ENCODE measurements at places on chromosomes 1 and 21.

GRCh38 chr1:175090780-175091179, 23.1 kb downstream of the TNN start:
- no peak for DNase-seq

GRCh38 chr1:3664700-3665375, 12.5 kb downstream of the TP73 start:
- no peak for DNase-seq

GRCh38 chr1:36199934-36200741, 24.1 kb upstream of the THRAP3 start:
- DNase-seq, result no peak

DNA sequence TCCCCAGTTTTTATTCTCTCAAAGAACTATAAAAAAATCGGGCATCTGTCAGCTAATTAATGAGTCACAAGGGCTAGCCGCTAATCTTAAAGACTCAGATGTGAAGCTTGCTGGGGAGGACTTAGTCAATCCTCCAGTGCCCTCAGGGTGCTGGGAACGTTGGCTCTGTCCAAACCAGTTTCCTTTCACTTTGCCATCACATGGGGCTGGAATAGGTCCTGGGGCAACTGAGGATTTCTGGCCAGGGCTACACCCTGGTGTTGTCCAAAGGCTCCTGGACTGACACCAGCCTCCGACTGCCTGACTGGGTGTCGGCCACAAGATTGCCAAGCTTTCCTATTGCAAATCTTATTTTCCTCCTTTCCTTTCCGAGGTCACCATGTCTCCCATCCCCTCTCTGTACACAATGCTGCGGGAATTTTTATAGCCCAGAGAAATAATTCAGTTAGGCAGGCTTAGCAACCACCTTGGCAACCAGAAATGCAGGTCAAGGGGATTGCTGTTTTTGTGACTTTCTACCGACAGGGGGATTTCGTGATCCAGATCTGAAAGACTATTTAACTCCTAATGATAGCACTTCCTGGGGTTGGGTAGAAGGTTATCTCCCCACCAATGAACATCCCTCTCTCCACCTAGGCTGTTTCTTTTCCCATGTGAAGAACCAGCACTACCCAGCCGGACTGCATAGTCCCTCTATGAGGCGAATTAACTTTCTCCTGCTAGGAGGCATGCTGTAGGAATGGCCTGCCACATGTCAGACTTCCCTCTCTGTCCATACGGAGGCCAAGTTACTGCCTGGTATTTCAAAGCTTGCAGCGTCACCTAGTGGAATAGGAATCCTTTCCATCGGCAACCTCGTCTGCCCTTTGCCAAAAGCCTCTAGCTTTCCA, 29.9 kb upstream of the CTBS start:
- DNase-seq, result peak; percentile 96

DNA sequence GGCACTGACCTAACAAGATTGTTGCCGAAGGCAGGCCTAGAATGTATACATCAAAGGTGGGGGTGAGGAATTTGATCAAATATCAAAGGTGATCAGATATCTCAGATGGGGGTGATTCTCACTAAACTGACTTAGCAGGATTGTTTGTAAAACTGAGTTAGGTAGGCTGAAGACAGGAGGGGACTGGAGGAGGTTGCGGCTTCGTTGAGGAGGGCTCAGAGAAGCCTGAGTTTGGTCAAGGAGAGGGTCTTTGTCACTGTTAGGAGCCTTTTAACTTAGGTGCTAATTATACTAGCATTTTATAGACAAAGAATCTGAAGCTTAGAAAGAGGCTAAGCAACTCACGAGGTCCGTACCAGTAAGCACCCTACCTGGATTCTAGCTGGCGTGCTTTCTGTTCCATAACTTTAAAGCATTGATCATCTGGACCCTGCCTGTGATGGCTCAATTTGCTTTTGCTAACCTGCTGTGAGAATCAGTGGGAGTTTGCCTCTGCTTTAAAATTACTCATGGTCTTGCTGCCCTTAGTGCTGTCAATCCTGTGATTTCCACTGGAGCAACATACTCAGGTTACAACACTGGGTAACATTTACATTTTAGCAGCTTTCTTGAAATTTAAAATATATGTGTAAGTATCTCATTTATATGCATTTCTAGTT, 49.8 kb downstream of the ITSN1 start:
- no peak for DNase-seq

DNA sequence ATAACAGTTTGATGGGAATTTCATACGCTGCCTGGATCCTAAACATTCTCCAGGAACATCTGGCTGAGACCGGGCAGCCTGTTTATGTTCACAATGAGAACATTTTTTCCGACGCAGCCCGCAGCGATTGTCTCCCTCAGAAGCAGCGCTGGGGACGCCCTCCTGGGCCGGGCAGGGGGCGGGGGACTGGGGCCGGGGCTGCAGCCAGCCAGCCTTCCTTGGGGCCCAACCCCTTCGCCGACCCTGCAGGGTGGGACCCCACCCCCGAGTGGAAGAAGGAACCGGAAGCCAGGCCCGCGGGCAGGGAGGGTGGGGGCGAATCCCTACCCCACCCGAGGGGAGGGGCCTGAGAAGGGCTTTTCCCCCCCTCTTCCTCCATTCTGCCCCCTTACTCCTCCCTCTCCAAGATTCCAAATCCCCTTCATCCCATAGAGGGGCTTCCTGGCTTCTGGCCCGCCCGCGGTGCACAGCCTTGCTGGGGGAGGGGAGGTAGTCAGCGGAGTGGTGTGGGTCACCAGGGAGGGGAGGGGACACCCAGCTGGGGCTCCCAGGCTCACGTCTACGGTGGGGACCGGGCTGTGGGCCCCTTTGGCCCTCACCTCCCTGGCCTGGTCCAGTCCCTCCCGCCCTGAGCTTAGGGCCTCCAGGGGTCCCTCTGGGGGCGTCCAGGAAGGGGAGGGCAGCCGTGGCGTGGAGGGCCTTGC, 60.6 kb downstream of the WNT9A start:
- peak; percentile 11 for DNase-seq

GRCh38 chr1:23777979-23778814, at the start of gene PITHD1:
TSS of gene PITHD1 (plus strand) at chr1:23778418. CDS start at chr1:23778516, 98 bp downstream.
- DNase-seq, result peak; percentile 93

- no peak for DNase-seq
These were observed 45.3 kb upstream of the RGS5 start for GRCh38 chr1:163248064-163248463.

GRCh38 chr1:29708796-29709703, 472.7 kb downstream of the PTPRU start:
- DNase-seq, result peak; percentile 89

- DNase-seq, result no peak
These were observed 3.0 kb downstream of the CCDC17 start for GRCh38 chr1:45620588-45621500.

- DNase-seq, result no peak
These were observed 19.8 kb downstream of the MAP3K21 start for GRCh38 chr1:233347338-233347737.

DNA sequence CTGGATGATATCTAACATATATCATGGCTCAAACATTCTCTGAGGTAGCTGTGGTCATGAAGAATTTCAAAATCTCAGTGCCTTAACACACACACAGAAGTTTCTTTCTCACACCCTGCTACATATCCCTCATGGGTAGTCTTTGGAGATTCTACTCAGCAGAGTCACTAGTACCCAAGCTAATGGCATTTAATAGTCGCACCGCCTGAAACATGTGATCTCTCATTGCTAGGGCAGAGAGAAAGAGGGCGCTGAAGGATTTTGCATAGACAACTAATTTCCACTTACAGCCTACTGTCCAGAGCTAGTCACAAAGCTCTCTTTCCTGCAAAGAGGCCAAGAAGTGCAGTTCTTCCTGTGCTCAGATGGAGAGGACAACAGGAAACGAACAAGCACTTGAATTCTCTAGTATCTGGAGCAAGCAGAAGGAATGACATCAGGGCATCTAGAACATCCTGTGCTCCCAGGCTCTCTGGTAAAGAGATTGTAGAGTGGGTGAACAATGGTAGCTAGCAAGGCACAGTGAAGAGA, 183.4 kb upstream of the PTBP2 start:
- DNase-seq, result peak; percentile 88

DNA sequence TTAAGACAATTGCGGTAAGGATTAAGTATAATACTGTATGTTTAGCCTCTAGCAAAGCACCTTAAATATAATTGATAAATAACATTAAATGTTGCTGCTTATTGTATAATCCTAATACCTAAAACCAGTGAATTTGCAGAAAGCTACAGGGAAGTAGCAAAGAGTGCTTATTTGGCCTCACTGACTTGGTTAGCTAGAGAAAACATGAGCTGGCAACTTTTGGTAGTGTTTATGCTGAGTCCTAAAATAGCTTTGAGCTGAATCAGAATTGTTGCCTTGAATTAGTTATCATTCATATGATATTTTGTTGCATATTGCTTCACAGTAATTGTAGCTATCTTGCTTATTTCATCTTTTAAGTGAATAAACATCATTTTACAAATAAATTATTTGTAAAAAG, 3.5 kb downstream of the TRIM67 start:
- DNase-seq, result no peak

DNA sequence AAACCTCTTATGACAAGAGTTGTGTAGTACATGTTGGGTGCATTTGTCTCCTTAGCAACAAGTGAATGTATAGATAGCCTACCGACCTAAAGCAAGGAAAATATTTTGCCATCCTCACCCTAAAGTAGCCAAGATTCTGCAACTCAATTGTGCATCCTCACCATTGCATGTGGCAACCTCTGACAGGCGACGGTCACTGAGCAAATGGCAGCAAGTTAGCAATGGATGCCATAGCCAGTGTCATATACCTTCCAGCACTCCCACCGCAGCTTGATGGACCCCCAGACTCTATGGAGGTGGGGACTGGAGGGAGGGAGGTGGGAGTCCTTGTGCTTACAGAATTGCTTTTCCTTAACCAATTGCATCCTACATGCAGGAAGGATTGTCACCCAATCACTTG, 17.0 kb downstream of the PROX1 start:
- DNase-seq, result no peak

GRCh38 chr1:154276797-154277196, 4.4 kb downstream of the HAX1 start:
- no peak for DNase-seq

DNA sequence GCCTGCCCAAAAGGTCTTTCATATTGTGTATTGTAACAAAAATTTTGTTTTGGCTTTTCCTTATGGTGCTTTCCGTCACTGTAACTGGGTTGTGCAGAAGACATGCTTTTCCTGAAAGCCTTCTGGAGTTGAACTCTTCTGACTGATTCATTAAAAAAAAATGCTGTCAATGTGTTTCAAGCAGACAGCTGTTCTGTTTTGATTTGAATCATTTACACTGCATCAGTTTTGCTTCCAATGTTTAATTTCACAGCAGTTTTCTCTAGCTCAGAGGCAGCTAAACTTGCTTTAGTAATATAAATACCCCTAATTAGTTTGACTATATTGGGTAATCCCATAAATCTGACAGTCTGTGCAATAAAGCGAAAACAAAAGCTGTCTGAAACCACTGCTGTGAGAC, 7.9 kb downstream of the UTP11 start:
- no peak for DNase-seq

- peak; percentile 59 for DNase-seq
These were observed 119.6 kb downstream of the ADGRL2 start for GRCh38 chr1:81920245-81920740.

- peak; percentile 53 for DNase-seq
These were observed 671 bp downstream of the KIF26B start for GRCh38 chr1:245155272-245156040.

DNA sequence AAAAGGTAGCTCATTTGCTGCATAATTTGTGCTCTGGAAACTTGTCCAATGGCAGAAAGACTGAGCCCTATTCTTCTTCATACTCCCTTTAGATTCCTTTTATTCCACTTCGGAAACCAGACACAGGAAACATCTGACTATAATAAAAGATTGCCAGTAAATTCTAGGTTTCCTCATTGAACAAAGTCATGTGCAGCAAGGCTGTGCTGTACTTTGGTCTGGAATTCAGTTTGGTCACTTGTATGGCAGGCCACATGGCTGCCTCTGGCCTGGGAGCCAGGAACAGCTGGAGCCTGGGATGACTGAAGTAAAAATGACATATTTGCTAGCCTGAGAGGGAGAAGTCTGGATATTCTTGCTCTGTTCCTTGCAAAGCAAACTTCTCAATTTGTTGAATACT, 79.6 kb downstream of the ST3GAL3 start:
- DNase-seq, result peak; percentile 65

GRCh38 chr1:149917571-149918144, at the start of gene SV2A:
TSS of gene SV2A (minus strand) at chr1:149917844. CDS start at chr1:149913840, 4,004 bp downstream.
- DNase-seq, result peak; percentile 56

DNA sequence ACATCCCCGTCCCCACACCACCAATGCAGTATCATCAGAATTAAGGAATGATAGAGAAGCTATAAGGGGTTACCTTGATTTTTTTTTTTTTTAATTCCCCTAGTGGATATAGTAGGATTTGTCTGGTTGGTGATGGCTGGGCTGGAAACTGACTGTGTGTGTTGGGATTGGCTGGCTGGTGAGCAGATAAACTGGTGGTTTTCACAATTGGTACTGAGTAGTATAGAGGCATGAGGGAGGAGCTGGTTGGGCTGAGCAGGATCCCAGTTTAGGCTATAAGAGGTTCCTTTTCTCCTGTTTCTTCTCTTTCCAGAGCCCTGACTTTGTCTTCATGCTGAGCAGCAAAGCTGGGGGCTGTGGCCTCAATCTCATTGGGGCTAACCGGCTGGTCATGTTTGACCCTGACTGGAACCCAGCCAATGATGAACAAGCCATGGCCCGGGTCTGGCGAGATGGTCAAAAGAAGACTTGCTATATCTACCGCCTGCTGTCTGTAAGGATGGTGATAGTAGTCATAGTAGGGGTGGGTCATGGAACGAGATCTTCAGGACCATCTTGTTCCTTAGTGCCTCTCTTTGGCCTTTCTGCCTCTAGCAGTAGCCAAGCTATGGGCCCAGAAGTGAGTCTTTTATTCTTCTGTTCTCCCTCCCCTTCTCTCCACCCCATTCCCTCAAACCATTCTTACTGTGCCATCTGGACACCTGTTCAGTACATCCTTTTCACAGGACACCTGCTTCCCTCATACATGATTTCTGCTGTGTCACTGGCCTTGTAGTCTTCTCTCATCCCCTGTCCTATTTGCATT, 26.9 kb downstream of the RAD54L start:
- DNase-seq, result peak; percentile 30

DNA sequence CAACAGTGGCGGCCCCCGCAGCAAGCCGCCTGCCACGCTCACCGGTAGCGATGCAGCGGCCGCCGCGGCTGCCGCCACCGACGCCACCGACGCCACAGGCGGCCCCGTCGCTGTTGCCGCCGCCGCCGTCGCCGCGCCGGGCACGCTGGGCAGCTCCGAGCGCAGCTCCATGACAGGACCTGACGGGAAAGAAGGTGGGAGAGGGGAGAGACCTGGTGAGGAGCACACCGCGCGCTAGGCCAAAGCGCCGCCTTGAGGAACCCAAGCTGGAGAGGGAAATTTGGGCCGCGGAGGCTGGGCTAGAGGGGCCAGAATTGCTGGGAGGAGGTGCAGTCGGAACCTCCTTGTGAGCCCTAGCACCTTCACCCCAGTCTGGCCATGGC, 1.9 kb downstream of the DMRTA2 start:
- DNase-seq, result no peak

- DNase-seq, result no peak
These were observed 77.9 kb upstream of the RRP15 start for GRCh38 chr1:218207194-218207593.

Measured in foreskin fibroblast (primary cell).